CD4-positive, alpha-beta T cell treated with Interleukin-4 for 1 hour (primary cell): ENCODE measurements at places on chromosomes 16 and 17.
A peak's percentile ranks its signal among the peaks of the same experiment; 100 is the strongest.

DNA sequence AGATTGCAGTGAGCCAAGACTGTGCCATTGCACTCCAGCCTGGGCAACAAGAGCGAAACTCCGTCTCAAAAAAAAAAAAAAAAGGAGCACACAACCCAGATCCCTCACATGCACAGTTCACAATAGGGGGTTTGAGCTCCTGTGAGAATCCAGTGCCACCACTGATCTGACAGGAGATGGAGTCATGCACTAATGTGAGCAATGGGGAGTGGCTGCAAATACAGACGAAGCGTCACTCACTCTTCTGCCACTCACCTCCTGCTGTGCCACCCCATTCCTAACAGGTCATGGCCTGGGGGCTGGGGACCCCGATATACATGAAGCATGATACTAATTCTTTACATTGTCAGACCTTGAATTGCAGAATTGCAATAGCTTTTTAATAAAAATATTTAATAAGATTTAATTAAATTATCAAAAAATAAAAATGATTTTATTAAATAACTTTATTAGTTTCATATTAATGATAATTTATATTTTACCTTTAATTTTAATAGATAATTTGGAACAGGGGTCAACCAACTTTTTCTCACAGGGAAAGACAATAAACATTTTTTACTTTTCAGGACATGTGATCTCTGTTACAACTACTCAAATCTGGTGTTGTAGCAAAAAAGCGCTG lies 171.4 kb downstream of the COPRS start:
- no peak for DNase-seq

DNA sequence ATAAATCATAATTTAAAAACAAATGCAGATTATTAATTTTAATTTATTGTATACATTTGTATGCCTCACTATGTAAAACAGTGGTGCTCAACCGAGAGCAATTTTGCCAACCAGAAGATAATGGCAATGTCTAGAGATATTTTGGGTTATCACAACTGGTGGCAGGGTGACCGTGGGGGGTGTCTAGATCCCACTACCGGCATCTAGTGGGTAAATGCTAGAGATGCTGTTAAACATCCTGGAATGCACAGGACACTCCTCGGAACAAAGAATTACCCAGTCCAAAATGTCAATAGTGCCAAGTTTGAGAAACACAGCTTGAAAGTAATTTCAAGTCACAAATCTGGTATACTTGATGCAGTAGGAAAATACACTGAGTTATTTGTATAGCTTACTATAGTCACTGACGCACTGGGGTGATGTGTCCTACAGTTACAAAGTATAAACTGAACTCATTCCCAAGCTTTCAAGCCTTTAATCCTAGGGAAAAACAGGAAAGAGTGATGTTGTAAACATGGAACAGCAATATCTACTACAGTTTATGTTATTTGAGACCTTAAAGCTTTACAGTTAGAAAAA lies 133.5 kb downstream of the BRIP1 start:
- no peak for DNase-seq

DNA sequence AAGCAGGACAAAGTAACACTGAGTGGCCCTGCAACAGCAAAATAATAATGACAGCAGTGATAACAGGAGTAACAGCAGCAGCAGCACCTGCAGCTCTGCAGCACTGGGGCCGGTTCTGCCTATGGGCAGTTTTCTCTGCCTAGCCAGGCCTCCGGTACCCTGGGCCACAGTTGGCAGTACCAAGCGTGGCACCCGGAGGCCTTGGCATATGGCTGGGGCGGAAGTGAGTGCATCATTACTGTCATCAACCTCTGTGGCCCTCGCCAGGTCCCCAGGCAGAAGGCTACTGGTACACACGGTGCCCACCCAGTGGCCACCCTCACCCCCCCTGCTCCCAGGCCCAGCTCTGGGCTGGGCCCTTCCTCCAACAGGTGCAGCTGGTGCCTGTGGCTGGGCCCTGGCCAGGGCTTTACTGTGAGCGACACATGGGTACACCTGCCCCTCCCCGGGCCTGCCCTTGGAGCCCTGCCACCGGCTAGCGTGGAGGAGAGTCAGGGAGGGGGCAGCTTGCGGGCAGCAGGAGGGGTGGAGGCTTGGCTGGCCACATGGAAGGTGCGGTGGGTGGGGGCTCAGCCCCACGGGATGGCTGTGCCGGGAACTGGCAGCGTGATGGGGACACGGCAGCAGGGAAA lies 3.0 kb downstream of the KCNJ12 start:
- DNase-seq: no peak

DNA sequence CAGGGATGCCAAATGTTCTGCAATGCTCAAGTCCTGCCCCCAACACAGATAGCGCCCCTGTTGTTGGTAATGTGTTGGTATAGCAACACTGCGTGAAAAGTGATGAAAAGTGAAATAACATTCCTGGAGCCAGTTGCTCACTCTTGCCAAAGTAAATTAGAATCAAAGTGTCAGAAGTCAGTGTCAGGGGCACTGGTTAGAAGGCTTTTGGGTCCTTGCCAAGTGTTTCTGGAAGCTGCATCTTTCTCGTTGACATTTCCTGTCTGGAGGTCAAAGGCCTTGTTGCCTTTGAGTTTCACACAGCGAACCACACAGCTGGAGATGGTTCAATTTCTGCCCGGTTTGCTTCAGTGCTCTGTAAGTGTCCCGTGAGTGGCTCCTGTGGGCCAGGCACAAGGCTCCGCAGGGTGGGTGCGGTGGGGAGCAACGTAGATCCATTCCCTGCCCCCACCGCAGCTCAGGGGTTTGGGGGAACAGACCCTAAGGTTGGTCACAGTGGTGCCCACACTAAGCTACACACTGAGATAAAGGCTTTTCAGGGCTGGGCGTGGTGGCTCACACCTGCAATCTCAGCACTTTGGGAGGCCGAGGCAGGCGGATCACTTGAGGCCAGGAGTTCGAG lies 3.6 kb upstream of the SLC16A5 start:
- no peak for DNase-seq

DNA sequence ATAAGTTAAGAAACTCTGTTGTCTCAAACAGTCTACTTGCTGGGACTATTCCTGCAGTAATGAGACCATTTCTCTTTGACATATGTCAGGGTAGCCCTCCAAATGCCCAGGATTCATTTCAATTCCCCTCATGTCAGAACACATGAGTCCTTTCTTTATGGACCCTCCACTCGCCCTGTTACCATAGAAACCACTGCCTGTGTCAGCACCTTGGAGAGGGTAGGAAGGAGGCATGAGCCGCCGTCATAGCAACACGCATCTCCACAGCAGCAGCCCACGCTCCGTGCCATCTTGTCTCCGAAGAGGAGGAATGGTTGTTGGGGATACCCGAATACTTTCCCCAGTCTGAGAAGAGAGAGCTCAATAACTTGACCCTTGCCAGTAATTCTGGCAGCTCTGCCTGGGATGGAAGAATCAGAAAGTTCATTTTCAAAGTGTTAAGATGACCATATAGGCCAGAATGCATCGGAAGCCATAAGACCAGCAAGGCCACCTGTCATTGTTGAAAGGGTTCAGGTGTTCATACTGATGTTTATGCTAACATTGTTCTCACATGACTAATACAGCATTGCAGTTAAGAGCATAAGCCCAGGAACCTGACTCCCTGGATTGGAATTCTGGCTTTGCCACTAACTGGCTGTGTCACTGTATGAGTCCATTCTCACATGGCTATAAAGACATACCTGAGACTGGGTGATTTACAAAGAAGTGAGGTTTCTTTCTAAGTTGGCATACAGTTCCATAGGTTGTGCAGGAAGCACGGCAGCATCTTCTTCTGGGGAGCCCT lies 141.3 kb downstream of the ABCC12 start:
- no peak for DNase-seq

GRCh38 chr16:54577651-54578128 lies 291.1 kb upstream of the IRX3 start:
- no peak for DNase-seq

DNA sequence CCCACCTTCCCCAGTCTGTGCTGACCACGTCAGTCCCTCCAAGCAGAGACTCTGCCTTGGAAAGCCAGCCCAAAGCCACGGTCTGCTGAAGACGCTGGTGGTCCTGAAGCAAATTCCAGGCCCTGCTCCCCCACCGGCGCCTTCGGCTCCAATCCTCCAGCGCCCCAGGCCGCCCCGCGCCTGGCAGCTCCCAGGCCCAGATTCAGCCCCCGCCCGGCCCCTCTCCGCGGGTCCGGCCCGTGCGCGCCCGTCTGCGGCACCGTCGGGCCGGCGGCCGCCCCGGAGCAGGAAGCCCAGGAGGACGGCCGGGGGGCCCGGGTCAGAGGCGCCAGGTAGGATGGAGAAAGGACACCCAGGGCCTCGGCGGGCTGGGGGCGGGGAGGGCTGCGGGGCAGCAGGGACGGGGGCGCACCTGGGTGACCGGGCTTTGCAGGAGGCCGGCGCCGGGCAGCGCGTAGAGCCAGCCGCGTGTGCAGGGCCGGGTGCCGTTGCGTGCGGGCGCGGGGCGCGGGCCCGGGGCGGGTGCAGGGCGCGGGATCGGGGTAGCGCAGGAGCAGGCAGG lies 594 bp upstream of the SLC22A31 start:
- no peak for DNase-seq

DNA sequence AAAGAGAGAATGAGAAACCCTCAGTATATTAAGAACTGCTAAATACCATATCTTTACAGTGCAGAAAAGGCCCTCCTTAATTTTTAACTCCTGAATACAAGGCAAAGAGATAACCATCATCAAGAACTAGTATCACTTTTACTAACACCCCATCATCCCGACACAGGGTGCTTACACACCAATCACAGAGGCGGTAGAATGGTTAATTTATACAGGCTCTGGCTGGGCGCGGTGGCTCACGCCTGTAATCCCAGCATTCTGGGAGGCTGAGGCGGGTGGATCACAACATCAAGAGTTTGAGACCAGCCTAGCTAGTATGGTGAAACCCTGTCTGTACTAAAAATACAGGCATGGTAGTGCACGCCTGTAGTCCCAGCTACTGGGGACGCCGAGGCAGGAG lies 4.2 kb downstream of the PSMD12 start:
- DNase-seq: no peak

GRCh38 chr16:56506941-56507340 lies 12.9 kb downstream of the BBS2 start:
- no peak for DNase-seq

- DNase-seq: no peak
Observed at GRCh38 chr16:17696616-17697015, 225.9 kb upstream of the XYLT1 start.

DNA sequence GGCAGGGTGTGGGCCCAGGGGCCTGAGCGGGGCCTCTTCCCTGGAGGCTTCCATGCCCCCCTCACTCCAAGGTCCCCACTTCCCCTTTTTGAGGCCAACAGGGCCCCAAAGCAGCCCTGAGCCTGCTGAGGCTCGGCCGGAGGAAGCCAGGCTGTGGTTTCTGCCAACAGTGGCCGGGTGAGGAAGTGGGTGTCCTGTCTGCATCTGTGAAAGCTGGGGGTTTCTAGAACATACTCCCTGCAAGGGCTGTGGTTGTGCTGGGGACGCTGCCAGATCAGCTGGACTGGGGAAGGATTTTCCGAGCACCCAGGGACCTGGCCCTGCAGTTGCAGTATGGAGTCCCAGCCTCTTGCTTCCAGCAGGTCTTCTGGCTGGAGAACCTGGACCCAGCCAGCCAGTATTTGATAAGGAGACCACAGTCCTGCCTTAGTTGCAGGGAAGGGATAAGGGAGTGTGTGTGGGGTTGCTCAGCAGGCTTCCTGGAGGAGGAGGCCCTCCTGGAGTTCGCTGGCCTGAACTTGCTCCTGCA lies 15.7 kb downstream of the ADCY7 start:
- DNase-seq: peak; percentile 71

- no peak for DNase-seq
Observed at GRCh38 chr16:27969574-27969973, 93.9 kb downstream of the GSG1L start.

DNA sequence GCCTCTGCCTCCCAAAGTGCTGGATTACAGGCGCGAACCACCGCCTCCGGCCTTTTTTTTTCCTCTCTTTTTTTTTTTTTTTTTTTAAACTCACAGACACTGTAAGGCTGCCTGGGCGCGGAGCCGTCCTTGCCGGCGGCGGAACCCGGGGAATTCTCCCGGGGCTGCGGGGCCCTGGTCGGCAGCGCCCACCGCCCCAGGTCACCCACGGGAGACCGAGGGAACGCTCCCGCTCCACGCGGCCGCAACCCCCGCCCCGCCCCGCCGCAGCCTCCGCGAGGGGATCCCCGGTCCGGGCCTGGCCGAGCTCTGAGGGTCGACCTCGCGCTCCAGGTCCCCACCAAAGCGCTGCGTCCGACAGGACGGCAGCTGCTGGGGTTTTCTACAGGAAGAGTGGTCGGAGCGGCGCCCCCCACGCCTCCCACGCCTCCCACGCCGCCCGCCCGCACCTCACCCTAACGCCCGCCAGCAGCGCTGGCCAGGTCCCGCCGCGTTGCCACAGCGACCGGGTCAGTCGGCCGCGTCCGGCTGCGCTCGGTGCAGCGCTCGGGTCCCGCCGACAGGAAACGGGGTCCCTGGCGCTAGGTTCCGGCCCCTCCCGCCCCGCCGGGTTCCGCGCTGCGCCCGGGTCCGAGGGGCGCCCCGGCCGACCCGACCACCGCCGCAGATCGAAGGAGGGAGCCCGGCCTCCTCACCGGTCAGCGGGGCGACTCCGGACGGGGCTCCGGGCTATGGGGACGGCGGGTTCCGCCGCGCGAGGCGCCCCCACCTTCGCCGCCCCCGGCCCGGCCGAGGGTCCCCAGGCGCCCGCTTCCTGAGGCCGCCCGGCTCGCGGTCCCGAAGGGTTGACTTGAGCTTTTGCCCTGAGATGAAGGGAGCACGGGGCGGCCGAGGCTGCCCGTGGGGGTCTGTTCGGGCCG lies at the start of gene CCDC57:
TSS of gene CCDC57 (minus strand) at position 512 of the 920 bp plus-strand sequence. CDS start 10,898 bp downstream, outside the sequence.
- peak; percentile 75 for DNase-seq

GRCh38 chr17:40340327-40340726 lies 24.2 kb downstream of the GJD3 start:
- no peak for DNase-seq

GRCh38 chr17:29664743-29665480 lies 42.2 kb upstream of the CORO6 start:
- no peak for DNase-seq

DNA sequence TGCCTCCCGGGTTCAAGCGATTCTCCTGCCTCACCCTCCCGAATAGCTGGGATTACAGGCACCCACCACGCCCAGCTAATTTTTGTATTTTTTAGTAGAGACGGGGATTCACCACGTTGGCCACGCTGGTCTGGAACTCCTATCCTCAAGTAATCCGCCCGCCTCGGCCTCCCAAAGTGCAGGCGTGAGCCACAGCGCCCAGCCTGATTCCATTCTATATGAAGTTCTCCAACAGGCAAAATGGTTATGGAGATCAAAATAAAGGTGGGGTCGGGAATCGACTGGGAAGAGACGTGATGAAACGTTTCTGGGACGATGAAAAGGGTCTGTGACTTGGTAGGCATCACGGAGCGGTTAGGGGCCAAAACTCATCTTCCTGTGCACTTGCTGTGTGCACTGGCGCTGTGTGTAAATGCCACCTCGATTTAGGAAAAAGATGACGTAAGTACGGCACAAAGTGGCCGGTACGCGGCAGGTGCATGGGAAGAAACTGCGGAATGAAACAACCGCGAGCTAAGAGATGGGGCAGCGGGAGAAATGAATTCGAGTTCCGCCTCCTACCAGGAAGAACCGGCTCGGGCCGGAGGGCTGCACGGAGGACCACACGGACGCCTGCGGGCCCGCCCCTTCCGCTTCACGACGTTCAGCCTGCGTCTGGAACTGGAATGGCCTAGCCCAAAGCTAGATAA lies 1.6 kb downstream of the TP53 start:
- peak; percentile 91 for DNase-seq
